Stimulated activated CD4-positive, alpha-beta T cell treated with anti-CD3 and anti-CD28 coated beads, Interleukin-12 subunit alpha, Interleukin-12 subunit beta, amount 100 ng/mL, for 48 hours (primary cell): ENCODE measurements at places on chromosomes 3 and 15.
A peak's percentile ranks its signal among the peaks of the same experiment; 100 is the strongest.

- DNase-seq = no peak
These were observed 215.5 kb upstream of the LMCD1 start for GRCh38 chr3:8286086-8286485.

DNA sequence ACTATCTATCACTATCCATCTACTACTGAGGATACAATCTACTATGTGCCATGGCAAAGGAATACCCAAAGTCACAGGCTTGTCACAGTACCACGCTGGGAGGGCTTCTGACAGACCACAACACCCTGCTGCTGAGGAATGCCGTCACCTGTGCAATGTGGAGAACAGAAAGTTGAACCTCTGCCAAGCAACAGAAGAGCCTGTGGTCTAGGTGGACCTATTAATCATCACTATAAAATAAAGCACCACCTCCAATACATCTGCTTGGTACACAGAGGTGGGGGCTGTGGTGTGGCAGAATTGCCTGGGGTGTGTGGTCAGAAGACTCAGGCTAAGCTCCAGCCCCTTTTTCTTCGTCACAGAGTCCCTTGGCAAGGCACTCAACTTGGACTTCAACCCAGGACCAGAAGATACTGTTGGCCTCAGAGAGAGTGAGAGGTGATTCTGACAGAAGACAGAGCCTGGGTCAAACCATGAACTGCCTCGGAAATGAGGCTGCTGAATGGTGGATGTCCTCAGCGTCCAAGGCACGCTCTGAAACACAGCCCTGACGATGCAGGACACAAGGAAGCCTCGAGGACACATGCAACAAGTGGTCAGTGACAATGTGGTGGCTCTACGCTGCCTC is 189.4 kb upstream of the CHRNA7 start:
- no peak for DNase-seq

DNA sequence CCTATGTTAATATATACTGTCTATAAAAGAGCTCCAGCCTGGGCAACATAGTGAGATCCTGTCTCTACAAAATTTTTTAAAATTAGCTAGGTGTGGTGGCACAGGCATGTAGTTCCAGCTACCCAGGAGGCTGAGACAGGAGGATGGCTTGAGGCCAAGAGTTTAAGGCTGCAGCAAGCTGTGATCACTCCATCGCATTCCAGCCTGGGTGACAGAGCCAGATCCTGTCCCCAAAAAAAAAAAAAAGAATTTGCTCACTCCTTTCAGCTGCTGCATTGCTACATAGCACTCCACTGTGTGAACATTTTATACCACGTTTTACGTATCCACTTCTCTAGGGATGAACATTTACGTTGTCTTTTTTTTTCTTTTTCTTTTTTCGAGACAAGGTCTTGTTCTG is 6.0 kb upstream of the TSEN2 start:
- DNase-seq = no peak

- DNase-seq = no peak
These were observed 145.9 kb downstream of the APBA2 start for GRCh38 chr15:29031502-29032228.

GRCh38 chr15:36008719-36009118 is 462.8 kb upstream of the DPH6 start:
- DNase-seq = no peak

DNA sequence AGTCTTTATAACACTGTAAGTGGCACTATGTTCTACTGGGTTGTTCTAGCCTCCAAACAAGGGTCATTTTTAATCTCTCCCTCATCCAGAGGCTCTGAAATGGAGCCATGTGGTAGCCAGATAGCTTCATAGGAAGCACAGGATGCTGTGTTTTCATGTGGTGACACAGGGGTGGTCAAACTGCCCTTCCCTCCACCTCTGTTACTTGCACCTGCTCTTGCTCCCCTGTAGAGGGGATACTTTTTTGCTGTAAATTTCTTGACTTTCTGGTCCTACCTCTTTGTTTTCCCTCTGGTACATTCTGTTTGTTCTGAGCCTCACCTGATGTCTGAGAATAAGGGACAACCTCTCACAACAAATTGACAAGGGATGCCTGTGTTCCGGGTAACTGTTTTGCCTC is 76.8 kb downstream of the EPHB1 start:
- no peak for DNase-seq

- DNase-seq = no peak
These were observed 532 bp upstream of the SELENOT start for GRCh38 chr3:150602426-150603152.

DNA sequence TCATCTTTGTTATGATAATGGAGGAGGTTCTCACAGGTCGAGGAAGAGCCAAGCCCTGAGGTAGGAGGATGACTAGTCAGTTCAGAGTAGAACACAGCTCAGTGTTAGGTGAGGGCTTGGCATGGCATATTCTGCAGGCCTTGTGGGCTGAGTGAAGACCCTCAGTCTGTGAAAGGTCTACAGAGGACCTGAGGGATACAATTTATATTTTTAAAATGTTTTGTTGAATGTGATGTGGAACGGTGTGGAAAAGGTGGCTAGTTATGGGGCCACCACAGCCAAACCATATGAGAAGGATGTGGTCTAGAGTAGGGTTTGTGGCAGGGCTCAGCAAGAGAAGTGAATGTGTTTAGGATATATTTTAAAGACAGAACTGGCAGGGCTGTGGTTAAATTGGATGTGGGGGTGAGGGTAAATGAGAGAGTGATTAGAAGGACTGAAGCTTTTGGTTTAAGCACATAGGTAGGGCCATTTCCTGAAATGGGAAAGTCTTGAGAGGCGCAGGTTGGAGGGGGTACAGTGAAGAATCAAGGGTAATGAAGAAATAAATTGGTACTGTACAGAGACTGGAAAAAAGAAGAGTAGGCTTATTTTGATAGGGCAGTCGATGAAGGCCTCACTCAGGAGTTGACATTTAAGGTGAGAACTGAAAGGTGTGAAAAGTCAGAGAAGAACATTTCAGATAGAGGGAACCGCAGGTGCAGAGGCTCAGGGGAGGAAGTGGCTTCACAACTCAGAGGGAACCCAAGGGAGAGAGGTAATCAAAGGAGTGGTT is 60.5 kb downstream of the SPTSSB start:
- peak; percentile 34 for DNase-seq

- DNase-seq = no peak
These were observed 155.6 kb downstream of the NECTIN3 start for GRCh38 chr3:111227216-111227615.

- DNase-seq = no peak
These were observed 7.1 kb upstream of the FGD5 start for GRCh38 chr3:14811684-14812083.

GRCh38 chr15:68380456-68380855 is 51.5 kb downstream of the ITGA11 start:
- no peak for DNase-seq

- DNase-seq = no peak
These were observed 86.5 kb upstream of the FAM98B start for GRCh38 chr15:38367476-38367875.

DNA sequence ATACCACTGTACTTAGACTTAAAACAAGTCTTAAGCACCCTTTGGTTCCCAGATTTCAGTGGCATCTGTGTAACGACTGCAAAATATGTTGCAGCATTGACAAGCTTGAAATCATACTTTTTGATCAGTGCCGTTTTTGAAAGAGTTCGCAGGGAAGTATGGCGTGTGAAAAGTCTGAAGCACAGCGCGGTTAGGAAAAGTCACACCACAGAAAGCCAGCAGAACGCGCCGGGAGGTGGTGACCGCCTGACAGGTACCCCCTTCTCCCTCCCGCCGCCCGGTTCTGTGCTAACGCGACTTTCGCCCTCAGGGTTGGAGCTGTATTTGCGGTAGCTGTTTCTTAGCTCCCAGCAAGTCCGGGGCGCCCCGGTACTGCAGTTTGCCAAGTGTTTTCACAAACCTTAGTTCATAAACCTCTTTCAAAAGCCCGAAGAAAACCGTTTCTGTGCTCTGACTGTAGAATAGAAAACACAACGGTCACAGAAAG is 481 bp upstream of the CRYBG3 start:
- peak; percentile 8 for DNase-seq

DNA sequence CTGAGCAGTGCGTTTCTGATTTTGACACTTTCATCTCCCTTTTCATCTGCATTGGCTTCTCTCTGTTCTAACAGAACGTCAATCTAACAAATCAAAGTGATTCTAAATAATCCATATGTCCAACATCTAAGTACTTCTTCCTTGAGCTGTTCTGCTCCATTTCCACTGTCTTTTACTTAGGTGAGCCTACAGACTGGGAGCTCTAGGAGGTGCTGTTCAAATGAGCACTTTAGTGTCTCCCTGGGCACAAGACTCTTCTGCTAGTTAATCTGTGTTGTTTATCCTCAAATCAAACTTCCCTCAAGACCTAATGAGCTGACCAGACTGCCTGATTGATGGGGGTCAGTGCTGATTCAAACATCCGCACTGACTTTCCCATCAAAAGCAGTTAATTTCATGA is 408.1 kb downstream of the WDR72 start:
- DNase-seq = no peak

DNA sequence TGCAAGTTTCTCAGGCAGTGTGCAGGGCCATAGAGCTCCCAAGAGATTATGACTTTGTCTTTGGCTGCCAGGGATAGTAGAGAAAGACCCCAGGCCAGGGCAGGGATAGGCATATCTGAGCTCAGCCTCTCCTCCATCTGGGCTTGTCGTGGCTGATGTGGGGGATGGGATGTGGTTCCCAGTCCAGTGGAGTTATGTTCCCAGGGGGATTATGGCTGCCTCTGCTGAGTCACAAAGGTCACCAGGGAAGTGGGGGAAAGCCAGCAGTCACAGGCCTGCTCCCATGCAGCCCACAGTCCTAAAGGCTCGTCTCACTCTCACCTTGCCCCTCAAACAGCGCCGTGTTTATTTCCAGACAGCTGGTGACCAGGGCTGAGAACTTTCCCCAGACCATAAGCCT is 354.9 kb downstream of the SI start:
- DNase-seq = no peak

GRCh38 chr3:19420159-19420558 is 271.8 kb downstream of the KCNH8 start:
- no peak for DNase-seq

DNA sequence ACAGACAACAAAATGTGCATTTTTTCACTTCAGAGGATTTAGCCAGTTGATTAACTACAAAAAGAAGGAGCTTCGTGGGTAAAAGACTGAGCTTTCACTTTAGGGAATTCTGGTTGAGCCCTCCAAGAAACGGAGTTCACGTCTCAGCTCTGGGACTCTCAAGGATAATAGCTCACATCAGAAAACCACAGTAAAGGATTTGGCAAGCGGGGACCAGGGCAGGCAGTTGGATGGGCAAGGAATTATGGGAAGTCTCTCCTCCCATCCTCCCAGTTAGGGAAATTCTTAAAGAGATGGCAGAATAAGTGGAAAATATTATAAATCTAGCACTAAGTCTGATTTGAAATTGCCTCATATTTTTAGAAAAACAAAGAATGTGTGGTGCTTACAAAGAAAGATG is 188.3 kb upstream of the EOMES start:
- DNase-seq = no peak

GRCh38 chr15:52150871-52151270 is 38.3 kb upstream of the BCL2L10 start:
- DNase-seq = no peak

- peak; percentile 35 for DNase-seq
These were observed 1.6 kb upstream of the TTLL3 start for GRCh38 chr3:9808345-9809037.

DNA sequence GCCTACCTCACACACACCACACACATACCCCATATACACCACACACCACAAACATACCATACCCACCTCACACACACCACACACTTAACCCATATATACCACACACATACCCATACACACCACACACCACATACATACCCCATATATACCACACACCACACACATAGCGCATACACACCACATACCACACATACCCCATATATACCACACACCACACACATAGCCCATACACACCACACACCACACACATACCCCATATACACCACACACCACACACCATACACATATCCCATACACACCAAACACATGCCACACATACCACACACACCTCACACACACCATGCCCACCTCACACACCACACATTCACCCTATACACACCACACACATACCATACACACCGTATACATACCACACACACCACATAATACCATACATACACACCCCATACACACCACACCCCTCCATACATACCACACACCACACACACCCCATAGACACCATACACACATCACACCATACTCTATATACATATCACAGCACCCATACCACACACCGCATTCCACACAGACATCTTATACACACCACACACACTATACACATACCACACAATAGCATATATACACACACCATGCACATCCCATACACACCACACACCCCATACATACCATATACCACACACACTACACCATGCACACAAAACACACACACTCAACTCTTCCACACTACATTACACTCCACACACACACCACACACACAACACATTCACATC is 29.5 kb downstream of the APBA2 start:
- no peak for DNase-seq

DNA sequence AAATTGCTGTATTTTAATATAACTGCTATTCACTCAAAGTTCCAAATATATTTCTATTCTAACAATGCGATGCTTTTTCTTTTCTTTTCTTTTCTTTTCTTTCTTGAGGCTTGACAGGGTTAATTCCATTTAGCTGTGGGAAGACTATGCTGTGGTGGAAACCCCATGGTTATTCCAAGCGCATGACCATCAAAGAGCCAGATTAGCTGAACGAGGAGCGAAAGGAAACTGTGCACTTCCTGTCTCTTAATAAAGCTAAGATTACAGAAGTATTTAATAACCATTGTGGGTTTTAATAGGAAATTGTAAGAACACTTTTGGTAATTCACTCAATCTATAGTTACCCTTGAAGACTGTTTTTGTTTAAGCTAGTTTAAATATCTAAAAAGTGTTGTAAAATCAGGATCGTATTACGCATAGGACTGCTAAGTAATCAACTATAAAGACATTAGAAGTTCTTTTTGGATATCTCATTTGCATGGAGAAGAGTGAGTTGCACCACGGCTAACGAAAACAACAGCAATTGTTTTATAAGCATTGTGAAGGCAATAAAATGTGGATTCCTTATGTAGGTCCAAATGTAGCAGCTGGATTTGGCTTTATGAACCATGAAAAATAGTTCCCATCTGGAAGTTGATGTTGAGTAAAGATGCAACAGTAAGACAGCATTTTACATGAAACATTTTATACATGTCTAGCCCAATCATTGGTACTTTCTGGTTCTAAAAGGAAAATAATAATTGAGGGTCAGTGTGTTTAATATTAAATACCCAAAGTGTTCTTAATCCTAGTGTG is 105.4 kb downstream of the ZIC1 start:
- no peak for DNase-seq

DNA sequence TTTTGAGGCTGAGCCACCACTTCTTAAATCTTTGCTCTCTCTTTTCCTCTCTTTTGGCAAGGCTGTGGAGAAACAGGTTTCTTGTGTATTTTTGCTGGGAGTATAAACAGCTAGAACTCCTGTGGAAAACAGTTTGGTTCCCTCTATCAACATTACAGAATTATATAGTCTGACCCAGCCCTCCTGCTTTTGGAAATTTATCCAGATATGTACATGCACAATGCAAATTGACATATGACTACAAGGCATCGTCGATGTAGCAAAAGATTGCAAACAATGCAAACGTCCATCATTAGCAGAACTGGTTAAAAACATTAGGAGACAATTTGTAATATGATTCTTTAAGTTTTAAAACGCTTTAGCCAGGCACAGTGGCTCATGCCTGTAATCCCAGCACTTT is 12.5 kb upstream of the MYO1E start:
- DNase-seq = no peak

- no peak for DNase-seq
These were observed 11.0 kb downstream of the PLCB2 start for GRCh38 chr15:40296561-40297230.

GRCh38 chr15:80530737-80531365 is 126.7 kb downstream of the ARNT2 start:
- DNase-seq = no peak
